Renal cortex interstitium (tissue), 15 donors: ENCODE measurements at places on chromosomes 2 and 18. TPM values are rescaled to one million over a fixed set of nuclear protein-coding genes. Genes with fewer than 3 reads are reported as not detected.

Gene M1AP
- polyA plus RNA-seq = 0.67 TPM

Gene SERPINB4
- not detected for polyA plus RNA-seq

Gene XRCC5
- polyA plus RNA-seq = 304 TPM

Gene AGXT
- polyA plus RNA-seq = not detected

Gene NT5DC4
- 1.4 TPM for polyA plus RNA-seq

Gene CREG2
- polyA plus RNA-seq = 0.98 TPM

Gene SUPT7L
- polyA plus RNA-seq = 66.7 TPM

Gene NCL
- polyA plus RNA-seq = 982 TPM

Gene TNFRSF11A
- 2.3 TPM for polyA plus RNA-seq

Gene ABCB6
- 44.7 TPM for polyA plus RNA-seq

Gene LDLRAD4
- 10.3 TPM for polyA plus RNA-seq

DNA sequence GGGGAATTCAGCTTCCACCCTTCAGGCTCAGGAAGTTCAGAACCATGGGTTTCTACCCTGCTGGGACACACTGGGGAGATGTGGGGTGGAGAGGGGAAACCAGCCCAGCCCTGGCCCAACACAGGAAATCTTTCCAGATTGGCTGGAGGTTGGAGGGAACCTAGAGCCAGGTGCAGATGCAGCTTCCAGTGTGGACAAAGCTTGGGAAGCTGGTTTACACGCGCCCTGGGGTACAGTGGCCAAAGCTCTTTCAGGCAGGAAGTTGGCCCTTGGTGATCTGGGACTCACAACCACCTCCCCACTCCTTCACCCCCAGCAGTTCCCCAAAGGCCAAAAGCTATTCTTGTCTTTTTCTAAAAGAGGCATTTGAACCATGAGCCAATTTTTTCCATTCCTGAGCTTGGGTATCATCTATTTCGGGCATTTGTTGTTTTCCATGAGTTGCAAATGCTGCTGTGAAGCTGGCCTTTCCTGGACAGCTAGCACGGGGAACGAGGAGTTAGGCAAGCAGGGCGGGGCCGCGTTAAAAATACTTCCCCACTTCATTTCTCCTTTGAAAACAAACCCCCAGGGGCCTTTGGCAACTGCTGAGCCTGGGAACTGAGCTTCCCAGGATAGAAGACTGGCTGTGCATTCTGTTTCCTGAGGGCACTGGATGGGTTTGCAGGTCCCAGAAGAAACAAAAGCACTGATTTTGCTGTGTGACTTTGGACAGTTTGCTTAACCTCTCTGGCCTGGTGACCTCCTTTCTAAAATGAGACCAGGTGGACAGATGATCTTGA lies 3.1 kb upstream of the ARID5A start:
- DNase-seq = no peak

DNA sequence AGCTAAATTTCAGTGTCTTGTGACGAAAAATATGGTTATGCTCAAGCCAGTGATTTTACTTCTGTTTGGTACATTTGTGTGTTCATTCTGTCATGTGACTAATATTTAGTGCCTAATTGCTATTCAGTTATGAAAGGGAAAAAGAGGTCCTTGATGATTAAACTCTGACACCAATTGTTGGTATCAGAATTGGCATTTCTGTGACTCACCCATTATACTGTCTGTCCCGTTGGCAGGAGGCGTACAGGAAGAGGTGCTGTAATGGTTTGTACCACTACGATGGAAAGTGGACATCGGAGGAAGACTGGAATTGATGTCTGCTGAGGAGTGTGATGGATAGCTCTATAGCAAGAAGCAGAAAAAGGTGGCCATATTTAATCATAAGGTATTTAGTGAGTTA lies 310.4 kb upstream of the CCDC68 start:
- no peak for DNase-seq

- no peak for DNase-seq
These were observed 5.9 kb downstream of the TEKT4 start for GRCh38 chr2:94877129-94877528.

DNA sequence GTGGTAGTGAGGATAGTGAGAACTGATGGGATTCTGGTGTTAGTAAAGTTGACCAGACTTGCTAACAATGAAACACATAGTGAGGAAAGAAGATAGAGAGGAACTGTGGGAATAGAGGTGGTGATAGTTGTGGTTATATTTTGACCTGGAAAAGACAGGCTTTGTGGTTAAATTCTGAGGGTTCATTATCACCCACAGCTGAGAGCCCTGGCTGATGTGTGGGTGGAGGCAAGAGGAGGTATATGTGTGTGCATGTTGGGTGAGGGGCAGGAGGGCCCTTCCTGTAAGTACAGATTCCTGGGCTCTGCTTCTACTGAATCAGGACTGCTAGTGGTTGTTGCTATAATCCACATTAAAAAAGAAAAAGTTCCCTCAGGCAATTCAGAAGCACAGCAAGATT lies 26.2 kb upstream of the TMEM163 start:
- DNase-seq = no peak

GRCh38 chr18:47512056-47512455 lies 260.6 kb upstream of the SKOR2 start:
- DNase-seq = no peak

DNA sequence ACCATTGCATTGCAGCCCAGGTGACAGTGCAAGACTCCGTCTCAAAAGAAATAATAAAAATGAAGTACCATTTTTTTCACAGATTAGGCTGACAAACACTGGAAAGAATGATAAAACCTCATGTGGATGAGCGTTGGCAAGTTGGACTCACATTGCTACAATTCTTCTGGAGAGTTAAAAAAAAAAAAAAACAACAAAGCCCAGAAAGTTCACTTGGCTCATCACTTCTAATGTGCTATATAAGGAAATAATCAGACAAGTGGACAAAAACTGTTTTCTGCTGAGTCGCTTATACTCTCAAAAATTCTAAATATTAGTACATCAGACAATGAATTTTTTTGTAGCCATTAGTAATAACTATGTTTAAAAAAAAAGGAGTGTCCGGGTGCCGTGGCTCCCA lies 38.4 kb downstream of the PKP4 start:
- no peak for DNase-seq

GRCh38 chr2:241038374-241039180 lies 40.2 kb downstream of the SNED1 start:
- DNase-seq = no peak

- DNase-seq = peak; percentile 47
These were observed 534 bp upstream of the SOCS6 start for GRCh38 chr18:70288171-70288850.

- DNase-seq = no peak
These were observed 24.0 kb downstream of the BIN1 start for GRCh38 chr2:127082974-127083373.

DNA sequence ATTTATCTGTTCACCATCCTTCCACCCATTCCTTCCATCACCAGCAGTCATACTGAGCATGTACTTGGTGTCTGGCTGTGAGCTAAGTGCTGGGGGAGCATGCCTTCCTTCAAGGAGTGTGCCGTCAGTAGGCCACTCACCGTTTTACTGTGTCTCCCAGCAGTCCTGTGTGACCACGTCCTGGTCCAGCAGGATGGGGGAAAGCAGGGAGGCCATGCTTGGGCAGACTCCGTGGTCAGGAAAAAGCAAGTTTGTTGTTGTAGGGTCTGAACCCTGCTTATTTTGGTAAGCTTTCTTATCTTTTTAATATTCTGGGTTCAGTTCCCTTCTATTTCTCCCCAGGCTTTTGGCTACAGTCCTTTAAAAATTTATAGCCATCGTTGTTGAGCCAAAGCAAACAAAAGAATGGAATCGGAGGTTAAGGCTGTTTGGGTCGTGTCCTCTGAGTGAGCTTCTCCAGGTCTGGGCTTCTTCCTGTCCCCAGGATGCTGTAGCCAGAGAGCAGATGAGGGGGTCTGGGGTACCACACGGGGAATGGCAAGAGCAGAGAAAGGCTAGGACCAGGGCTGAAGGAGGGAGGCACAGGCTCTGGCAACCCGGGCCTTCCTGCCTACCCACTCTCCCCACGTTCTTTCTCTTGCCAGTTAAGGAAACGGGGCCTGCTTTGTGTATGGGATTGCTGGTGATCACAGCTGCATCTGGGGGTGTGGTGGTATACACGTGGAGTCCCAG lies 13.5 kb downstream of the SLC30A3 start:
- DNase-seq = no peak

DNA sequence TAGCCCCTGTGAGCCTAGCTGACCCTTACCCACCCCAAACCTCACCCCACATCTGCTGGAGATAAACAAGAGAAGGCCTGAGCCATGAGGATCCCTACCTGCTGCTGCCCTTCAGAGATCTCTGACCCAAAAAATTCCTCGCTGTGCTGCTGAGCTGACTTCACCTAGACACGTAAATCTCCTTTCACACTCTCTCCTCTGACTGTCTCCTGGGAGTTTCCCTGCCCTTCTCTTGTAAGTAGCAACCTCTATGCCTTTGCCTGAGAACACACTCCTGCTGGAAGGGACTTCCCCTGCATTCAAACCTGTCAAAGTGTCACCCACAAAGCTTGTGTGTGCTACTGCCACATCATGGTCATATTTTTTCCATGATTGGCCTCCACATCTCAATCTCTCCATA lies 134.2 kb upstream of the NOL4 start:
- no peak for DNase-seq

DNA sequence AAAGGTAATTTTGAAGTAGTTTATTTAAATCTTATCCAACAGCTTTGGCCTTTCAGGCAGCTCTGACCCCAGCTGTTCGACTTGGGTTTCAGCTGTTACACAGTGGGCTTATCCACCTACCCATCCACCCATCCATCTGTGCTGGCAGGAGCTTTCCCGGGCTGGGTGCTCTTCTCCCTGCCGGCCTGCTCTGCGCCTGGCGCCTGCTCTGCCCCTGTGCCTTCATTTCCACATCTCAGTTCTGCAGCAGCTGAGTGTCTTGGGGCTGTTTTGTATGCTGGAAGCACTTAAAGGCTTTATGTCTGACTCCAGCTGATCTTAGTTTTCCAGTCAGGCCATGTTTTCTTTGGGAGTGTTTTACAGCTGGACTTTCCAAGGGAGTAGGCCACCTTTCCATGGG lies 24.2 kb downstream of the LDLRAD4 start:
- DNase-seq = no peak

DNA sequence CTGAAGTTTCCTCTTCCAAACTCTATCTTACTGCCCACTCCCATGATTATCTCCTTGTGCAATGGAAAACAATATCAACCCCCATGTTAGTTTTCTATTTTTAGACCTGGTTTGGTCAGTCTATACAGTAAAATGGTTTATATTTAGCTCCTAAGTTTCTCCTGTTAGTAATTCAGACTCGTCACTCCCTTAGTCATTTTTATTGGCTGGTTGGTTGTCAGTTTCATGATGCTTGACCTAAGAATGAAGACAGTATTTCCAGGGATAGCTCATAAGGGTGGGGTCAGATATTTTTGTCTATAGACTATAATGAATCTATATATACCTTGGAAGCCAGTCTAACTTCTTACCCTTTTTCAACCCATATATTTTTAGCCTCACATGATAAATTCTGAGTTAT lies 61.4 kb upstream of the NEUROD1 start:
- no peak for DNase-seq

DNA sequence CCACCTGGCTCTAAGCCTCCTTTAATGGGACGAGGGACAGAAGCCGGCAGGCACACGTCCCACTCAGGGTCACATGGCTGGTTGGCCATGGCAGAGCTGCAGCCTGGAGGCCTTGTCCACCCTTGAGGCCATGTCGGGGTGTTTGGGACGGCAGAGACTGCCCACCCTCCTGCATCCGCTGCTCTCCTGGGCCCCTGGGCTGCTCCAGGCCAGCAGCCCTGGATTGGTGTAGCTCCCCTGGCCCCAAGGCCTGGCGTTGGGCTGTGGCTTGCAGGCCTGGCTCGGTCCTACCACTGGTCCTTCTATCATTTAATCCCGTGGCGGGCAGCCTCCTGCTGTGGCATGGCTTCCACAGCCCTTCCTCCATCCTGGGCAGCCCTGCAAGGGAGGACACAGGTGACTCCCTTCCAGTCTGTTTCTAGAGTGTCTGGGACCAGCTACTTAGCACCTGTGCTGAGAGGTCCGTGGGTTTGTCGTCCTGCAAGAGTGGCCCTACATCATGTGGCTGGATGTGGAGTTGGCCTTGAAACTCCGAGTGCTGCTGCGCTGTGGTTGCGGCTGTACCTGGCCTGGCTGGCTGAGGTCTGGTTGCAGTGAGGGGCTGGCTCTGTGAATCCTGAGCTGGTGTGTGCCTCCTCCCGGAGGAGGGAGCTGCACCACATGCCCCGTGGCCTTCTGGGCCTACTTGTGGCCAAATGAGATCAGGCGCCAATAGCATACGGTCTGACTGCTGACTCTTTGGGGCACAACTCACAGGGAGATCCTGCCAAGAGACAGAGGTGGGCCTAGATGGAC lies 67.3 kb downstream of the SH3RF3 start:
- DNase-seq = no peak

- no peak for DNase-seq
These were observed 304.2 kb upstream of the MC4R start for GRCh38 chr18:60676815-60677214.

DNA sequence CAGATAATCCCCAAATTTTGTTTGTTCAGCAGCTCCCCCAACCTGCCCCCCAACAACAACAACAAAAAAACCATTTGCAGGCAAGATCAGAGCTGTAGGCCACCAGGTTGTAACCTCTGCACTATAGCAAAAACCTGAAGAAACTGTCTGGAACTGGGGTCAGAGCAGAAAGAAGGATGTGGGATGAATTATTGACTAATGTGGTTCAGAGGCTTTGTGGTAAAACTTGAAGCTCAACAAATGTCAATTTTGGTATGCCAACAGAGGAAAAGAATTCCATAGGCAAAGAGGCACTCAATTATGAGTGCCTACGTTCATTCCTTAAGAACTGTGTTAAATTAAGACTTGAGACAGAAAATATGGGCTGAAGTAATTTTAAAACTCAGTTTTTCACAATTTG lies 255.1 kb downstream of the STK39 start:
- DNase-seq = no peak
